Hindlimb muscle (tissue), 1 donor: ENCODE measurements at places on chromosomes 11 and 22.

- DNase-seq: no peak
These were observed 8.4 kb upstream of the DDX6 start for GRCh38 chr11:118799372-118799771.

DNA sequence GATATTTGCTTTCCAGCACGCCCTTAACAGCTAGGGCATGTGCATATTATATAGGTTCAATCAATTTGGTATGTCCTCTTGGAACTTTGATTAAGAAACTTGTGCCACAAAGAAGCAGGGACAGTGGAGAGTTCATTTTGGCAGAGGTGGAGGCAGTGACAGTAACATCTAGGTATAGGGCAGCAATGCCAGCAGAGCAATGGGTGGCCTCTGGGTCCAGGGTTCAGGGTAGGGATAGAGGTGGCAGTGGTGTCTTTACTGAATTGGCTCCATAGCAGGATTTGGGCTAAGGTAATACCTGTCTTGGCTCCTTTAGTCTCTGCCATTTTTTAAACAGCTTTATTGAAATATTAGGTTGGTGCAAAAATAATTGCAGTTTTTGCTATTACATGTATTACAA, 24.4 kb upstream of the POLD3 start:
- DNase-seq: no peak

DNA sequence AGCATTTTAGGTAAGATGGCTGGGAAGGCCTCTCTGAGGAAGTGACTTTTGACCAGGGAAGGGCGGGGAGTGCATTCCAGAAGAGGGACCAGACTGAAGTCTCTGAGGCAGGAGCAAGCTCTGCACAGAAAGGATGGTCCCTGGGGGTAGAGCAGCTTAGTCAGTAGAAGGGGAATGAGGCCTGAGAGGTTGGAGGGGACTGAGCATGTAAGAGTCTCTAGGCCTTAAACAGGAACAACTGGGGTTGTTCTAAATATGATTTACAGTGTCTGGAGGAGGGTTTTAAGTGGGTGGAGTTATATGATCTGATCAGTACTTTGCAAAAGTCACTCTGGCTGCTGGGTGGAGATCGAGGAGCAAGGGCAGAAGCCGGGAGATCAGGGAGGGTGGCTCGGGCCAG, 31.7 kb upstream of the TEF start:
- no peak for DNase-seq

DNA sequence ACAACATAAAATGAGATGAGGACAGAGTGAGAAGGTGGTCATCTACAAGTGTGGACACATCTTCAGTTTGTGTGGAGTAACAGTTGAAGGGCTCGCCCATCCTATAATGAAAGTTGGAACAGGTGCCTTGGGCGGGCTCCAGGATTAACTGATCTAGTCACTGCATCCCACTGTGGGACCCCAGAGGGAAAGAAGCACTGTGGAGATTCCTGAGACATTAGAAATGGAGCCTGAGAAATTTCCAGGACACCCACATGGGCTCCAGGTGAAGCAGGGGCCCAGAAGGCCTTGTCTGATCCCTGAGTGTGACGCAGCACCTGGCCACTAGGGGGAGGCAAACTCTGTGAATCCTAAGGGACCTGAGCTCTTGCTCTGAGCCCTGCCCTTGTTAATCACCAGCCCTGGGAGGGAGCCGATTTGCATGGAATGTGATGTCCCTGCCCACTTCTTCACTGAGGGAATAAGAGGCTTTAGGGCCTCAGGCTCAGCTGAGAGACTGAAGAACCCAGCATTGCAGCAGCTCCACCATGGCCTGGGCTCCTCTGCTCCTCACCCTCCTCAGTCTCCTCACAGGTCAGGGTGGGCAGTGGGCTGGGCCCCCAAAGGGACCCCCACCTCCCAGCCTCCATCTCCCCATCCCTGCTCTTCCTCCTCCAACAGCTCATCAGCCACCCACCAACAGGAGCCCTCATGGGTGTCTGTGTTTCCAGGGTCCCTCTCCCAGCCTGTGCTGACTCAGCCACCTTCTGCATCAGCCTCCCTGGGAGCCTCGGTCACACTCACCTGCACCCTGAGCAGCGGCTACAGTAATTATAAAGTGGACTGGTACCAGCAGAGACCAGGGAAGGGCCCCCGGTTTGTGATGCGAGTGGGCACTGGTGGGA, 98.4 kb downstream of the VPREB1 start:
- DNase-seq: no peak

DNA sequence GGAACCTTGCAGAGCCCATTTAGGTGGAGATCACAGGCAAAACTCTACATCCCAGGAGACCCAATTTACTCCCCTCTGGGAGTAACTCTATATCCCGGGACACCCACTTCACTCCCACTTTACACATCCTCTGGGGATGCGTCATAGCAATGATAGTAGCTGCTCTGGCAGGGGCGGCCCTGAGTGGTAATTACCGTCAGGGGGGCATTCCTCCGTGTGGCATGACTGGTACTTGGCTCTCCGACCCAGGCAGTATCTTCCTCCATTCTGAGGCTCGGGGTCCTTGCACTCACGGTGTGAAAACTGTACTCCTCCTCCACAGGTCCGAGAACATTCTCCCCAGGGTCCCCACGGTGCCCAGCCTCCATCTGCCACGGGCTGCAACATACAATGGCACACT, 17.2 kb downstream of the ADAMTS8 start:
- DNase-seq: no peak

- DNase-seq: no peak
These were observed 59.2 kb downstream of the SPON1 start for GRCh38 chr11:14021738-14022137.

- no peak for DNase-seq
These were observed 29.2 kb downstream of the USP35 start for GRCh38 chr11:78217650-78218541.

DNA sequence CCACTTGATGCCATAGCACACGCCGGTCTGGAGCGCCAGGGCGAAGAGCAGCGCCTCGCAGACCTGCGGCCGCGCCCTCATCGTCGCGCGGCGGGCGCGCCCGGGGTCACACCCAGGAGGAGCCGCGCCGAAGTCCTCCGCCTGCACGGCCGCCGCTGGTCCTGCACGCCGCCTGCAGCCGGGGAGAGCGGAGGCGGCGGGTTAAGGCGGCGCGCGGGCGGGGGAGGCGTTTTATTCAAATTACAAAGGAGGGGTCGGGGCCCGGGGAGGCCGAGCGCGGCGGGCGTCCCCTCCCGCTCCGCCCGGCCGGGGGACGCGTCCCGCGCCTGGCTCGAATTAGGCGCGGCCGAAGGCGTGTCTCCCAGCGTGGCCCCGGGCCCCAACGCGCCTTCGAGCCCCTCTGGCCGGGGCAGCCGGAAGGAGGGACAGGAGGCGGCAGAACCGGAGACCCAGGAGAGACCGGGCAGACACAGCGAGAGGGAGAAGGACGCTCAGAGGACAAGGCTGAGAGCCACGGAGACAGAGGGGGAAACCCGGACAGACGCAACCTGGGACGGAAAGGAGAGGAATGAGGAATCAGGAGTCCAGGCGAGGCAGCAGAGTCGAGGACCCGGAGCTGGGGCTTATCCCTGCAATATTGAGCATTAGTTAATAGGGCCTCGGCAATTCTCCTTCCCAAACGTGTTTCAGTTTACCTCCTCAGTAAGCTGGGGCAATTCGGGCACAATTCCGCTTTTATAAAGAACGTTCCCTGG, at the start of gene WNT11:
Gene WNT11 (minus strand): TSS at position 176 of the 755 bp plus-strand sequence. CDS start 95 bp downstream, at position 81.
- peak; percentile 63 for DNase-seq

DNA sequence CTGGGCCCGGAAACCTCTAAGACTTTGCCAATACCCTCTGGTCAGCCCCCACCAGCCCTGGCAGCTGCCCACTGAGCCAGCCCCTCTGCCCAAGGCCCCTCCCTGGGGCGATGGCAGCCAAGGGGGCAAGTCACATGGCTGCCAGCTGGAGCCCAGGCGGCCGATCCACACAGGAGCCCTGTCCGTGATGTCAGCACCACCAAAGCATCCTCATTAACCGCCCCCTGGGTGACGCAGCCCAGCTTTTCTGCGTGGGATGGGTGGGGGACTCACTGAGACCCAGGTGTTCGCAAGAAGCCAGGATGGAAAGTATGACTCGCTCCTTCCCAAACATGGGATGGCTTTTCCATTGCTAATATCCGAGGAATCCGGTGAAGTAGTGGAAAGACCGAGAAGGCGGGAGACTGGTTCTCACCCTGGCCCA, 46.6 kb upstream of the WNT7B start:
- peak; percentile 70 for DNase-seq

DNA sequence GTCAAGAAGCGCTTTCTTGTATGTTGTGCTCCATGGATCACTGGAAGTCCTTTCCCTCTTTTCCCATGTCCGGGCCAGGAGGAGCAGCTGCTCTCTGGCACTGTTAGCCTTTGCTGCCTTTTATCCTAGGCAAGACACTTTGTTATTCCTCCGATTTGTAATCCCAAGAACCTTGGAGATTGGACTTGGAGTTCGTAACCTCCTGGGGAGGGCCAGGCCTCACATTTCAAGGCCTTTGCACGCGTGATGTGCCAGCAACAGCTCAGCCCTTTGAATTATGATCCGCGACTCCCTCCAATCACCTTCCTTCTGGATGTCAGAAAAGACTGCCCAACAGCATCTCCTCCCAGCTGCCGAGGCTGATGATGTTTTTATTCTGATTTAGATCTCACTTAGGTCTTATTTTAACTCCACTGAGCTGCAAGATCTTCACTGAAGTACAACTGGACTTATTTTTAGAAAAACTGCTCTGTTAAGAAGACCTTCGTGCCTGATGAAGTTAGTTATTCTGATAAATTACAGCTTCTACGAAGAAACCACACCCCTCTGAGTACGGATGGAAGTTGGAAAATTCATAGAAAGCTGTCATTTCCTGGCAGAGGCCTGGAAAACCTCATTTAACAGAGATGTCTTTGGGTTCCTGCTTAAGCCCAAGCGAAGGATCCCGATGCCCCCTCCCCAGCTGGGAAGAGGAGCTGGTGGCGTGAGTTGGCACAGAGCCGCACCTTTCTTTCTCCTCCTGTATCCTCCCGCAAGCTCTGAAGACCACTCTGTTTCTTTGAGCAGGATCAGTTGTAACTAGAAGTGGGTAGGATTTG, 62.4 kb downstream of the PARVB start:
- peak; percentile 75 for DNase-seq

DNA sequence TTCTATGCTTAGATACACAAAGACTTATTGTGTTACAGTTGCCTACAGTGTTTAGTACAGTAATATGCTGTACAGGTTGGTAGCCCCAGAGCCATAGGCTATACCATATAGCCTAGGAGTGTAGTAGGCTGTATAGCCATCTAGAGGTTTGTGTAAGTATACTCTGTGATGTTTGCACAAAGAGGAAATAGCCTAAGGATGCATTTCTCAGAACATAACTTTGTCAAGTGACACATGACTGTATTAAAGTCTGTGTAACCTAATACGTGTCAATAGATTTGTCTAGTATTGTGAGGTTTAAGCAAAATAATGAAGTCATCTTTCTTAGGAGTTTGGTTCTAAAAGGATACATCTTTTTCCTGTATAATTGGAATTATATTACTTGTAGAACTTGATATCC, 5.5 kb downstream of the ZC3H12C start:
- DNase-seq: no peak

DNA sequence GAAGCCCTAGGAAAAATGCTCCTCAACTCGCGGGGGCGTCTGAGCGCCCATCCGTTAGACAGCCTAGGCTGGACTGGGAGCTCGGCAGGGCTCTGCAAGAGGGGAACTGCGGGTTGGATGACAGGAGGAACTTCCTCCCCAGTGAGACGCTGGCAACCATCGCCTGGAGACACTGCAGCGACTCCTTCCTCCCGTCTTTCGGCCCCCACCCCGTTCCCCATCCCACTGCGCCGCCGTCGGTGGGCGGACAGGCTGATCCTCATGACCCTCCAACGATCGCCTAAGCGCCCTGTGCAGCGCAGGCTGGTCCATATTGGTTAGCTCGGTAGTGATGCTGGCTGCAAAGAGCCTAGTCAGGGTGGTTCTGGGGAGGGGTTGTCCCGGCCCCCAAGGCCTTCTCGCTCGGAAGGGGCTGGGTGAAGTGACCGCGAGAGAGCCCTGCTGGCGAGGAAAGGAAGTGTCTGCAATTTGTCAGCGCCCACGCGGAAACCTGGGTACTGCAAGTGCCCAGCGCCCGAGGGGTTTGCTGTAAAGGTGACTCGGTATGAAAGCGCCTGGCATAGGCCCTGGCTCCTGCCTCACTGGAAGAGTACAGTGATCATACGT, 638 bp downstream of the NRGN start:
- DNase-seq: no peak

DNA sequence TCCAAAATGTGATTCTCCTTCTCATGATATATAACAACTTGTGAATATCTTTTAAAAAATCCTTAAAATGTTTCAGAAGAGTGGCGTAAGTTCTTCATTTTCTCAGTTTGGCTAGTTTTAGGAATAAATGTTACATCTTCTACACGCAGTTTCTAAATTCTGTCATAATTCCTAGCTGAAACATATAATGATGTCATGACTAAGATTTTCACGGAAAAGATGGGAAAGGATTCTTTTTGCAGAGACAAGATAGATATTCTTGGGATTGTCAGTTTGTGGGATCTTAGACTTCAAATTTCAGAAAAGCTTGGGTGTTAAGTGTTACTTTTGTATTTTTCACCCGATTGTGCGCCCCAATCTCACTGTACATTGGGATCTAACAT, 1.7 kb downstream of the EED start:
- no peak for DNase-seq

GRCh38 chr11:128196235-128196634, 391.1 kb downstream of the ETS1 start:
- no peak for DNase-seq
